ENCODE measurements at places on chromosomes 7 and 10.

DNA sequence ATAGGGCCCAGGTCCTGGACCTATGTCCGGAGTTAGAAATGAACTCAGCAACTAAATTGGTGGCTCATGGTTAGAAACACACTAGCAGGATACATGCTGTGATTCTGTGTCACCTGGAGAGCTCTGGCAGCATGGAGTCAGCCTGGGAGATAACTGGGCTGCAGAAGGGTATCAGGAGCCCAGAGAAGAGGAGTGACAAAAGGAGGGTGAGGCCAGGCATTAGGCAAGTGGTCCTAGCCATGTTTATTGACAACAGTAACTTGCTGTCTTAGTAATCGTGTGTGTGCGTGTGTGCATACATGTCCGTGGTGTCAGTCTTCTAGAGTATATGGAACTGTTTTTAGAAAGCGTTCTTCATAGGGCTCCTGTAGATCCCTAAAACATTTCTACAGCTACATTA lies 157.5 kb upstream of the PHYHIPL start:
- no peak for DNase-seq

DNA sequence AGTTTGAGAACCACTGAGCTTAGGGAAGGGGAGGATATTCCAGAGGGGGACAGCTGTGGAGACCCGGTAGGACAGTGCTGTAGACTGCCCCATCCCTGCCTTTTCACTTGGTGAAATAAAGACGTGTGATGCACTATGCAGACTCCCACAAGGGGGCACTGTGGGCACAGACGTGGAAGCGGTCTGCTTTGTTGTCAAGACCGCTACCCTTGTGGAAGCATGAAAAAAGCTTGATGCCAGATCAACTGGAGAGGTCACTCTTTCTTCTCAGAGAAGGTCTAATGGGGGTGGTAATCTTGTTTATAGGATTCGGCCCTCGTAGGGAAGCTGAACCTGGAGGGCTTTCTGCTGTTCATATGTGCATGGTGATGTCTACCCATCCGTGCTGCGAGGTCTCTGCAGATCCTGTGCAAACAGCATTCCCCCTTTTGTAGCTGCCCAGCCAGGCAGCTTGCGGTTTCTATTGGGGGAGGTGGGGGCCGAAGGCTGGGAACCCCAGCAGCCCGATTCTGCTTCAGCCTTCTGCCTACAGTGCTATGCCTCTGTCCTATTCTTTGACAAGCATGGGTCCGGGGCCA lies 13.7 kb downstream of the RPS24 start:
- peak; percentile 95 for DNase-seq

GRCh38 chr10:125199270-125199669 lies 38.9 kb upstream of the CTBP2 start:
- no peak for DNase-seq

GRCh38 chr10:11687779-11688447 lies 54.3 kb upstream of the ECHDC3 start:
- DNase-seq = no peak

- no peak for DNase-seq
These were observed 27.0 kb upstream of the GSDME start for GRCh38 chr7:24784277-24784676.

GRCh38 chr7:83514977-83515376 lies 134.0 kb downstream of the SEMA3E start:
- DNase-seq = no peak

DNA sequence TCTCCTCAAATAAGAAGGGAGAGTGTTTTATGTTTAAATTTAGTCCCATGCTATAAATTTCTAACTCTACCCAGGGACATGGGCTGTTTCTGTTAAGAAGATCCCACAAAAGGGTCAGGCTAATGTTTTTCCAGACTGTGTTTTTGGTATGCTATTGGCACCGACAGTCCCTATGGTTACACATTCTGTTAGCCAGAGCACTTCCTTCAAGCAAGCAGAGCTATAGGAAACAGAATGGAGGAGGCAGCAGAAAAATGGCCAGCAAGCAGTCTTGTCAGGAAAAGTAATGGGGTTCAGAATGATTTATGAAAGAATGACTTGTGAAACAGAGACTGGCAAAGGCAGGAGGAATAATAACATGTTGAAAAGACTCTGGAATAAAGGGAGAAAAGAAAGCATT lies 44.8 kb upstream of the PHYHIPL start:
- no peak for DNase-seq

- no peak for DNase-seq
These were observed 2.8 kb upstream of the AHCYL2 start for GRCh38 chr7:129222064-129222463.

DNA sequence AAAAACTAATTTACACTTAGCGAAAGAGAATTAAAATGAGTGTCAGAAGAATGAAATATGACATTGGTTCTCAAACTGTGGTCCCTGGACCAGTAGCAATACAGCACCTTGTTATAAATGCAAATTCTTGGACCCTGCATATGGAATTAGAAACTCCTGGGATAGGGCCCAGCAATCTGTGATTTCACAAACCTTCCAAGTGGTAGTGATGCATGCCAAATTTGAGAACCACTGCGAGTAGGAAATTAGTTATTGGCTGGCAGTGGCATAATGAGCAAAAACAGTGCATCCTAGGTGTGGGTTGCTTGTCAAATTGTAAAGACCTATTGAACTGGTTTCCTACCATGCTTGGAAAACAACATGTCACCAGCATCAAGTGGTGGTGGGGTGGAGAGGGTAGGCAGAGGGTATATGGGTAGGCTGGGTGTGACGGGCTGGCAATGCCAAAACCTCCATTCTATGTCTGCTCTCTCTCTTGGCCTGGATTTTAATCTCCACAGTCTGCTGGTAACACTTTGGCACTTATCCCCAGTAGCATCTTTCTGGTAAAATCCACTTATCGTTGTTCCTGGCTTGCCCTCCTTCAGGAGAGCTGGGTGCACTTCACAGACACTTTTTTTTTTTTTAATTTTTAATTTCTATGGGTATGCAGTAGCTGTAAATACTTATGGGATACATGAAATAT lies 50.0 kb downstream of the ZNF22 start:
- DNase-seq = no peak
